Caco-2 (cell line): ENCODE measurements at places on chromosomes 1 and 21. TPM values are rescaled to one million over a fixed set of nuclear protein-coding genes. Genes with fewer than 3 reads are reported as not detected.

DUSP10 gene
- total RNA-seq = 2.0 and 2.1 TPM in 2 replicates

CHODL gene
- 0.16 TPM in 1 of 2 replicates, not detected in the other for total RNA-seq

FAM72C gene
- total RNA-seq = 0.46 TPM in 1 of 2 replicates, not detected in the other

PGLYRP3 gene
- not detected in 2 replicates for total RNA-seq

- no peaks in the 10 kb centered on the region for H3K4me1 ChIP-seq
- no peak for DNase-seq
- H3K27ac ChIP-seq = no peak overlapping the region
- no peaks in the 10 kb centered on the region for H3K36me3 ChIP-seq
- H3K27me3 ChIP-seq = no peaks in the 10 kb centered on the region
- no peak overlapping the region for H3K4me3 ChIP-seq
Measured at GRCh38 chr1:165686971-165687433, 11.4 kb downstream of the ALDH9A1 start.

DNA sequence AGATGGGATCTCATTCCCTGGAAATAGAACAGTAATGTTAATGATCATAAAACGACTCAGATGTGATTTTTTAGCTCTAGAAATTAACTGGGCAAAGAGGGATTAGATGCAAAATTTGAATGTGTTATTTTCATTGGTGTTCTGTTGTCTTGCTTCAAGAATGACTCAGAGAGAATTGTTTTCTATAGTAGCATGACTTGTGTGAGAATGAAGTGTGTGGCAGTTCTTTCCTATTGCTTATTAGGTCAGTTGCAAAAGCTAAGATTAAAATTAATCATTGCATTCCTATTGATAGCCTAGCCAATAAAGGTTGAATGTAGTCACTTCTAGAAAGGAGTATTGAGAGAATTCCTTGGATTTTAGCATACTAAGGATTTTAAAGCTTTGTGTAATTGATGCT lies 22.9 kb downstream of the SPEN start:
- no peaks in the 10 kb centered on the region for H3K4me1 ChIP-seq
- H3K4me3 ChIP-seq = no peak overlapping the region

GRCh38 chr1:67608661-67609576 lies 76.1 kb upstream of the GADD45A start:
- no peaks in the 10 kb centered on the region for H3K4me1 ChIP-seq
- H3K36me3 ChIP-seq = no peaks in the 10 kb centered on the region
- no peaks in the 10 kb centered on the region for H3K27me3 ChIP-seq
- no peak overlapping the region for H3K27ac ChIP-seq
- DNase-seq = no peak

DNA sequence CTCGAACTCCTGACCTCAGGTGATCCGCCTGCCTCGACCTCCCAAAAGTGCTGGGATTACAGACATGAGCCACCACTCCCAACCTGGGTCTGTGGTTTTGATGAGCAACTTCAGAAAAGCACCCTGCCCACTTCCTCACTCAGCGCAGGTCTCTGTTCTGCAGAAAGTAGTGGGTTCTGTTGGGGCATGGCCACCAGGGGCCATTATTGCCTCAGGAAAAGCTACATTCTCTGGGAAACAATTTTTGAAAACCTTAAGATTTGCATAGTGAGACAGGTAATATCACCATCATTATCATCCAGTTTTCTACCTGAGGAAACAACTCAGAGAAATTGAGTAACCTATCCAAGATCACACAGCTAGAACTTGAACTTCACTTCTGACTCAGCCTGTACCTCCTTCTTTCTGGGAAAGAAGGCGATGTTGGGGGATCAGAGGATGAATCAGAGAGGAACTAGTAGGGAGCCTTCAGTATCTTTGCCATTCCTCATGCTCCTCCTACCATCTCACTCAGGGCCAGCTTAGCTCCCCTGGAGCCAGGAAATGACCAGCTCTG lies 7.1 kb upstream of the NES start:
- no peak for DNase-seq
- no peak overlapping the region for H3K27ac ChIP-seq
- H3K27me3 ChIP-seq = no peaks in the 10 kb centered on the region
- H3K4me1 ChIP-seq = no peaks in the 10 kb centered on the region
- H3K36me3 ChIP-seq = no peaks in the 10 kb centered on the region

- no peak for DNase-seq
- no peak overlapping the region for H3K4me3 ChIP-seq
- no peaks in the 10 kb centered on the region; the same call in 1 of the 2 replicates for H3K36me3 ChIP-seq
- H3K27me3 ChIP-seq = no peaks in the 10 kb centered on the region
- H3K27ac ChIP-seq = no peak overlapping the region
Measured at GRCh38 chr21:43950936-43951335, 61.2 kb upstream of the TRAPPC10 start.

GRCh38 chr1:31760471-31761470 lies 3.4 kb downstream of the ADGRB2 start:
- H3K4me1 ChIP-seq = peaks cover 25% of the 10 kb centered on the region
- H3K36me3 ChIP-seq = no peaks in the 10 kb centered on the region
- H3K4me3 ChIP-seq = peak overlapping the region; percentile 35
- peak; percentile 22 for DNase-seq

DNA sequence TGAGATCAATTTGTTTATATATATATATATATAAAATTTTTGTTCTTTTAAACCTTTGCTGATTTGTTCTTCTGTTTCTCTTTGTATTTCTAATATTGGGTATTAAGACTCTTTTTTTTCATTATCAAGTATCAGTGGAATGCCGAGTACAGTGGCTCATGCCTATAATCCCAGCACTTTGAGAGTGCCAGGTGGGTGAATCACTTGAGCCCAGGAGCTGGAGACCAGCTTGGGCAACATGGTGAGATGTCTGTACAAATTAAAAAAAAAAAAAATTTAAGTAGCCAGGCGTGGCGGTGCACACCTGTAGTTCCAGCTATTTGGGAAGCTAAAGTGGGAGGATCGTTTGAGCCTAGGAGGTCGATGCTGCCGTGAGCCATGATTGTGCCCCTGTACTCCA lies 67.1 kb downstream of the MAST2 start:
- H3K36me3 ChIP-seq = no peaks in the 10 kb centered on the region
- DNase-seq = no peak
- no peak overlapping the region for H3K4me3 ChIP-seq
- no peak overlapping the region for H3K27ac ChIP-seq
- H3K27me3 ChIP-seq = no peaks in the 10 kb centered on the region

- H3K27me3 ChIP-seq = no peaks in the 10 kb centered on the region
- peak; percentile 28 for DNase-seq
- H3K4me1 ChIP-seq = peaks cover 15% of the 10 kb centered on the region
- no peaks in the 10 kb centered on the region for H3K36me3 ChIP-seq
- H3K4me3 ChIP-seq = no peak overlapping the region
Measured at GRCh38 chr21:45539796-45540600, 2.2 kb downstream of the SLC19A1 start.

GRCh38 chr1:216075339-216075738 lies 347.9 kb downstream of the USH2A start:
- no peak for DNase-seq
- H3K27ac ChIP-seq = no peak overlapping the region
- H3K4me1 ChIP-seq = peaks cover 3% of the 10 kb centered on the region; the same call in 1 of the 2 replicates
- H3K27me3 ChIP-seq = no peaks in the 10 kb centered on the region
- H3K36me3 ChIP-seq = no peaks in the 10 kb centered on the region

GRCh38 chr1:233290396-233291034 lies 5.0 kb downstream of the PCNX2 start:
- no peak for DNase-seq
- H3K27me3 ChIP-seq = no peaks in the 10 kb centered on the region
- no peak overlapping the region for H3K27ac ChIP-seq
- 0 out of 2 replicates have a peak, but pooled peaks cover 8% of the 10 kb centered on the region for H3K4me1 ChIP-seq
- H3K36me3 ChIP-seq = no peaks in the 10 kb centered on the region
